ENCODE measurements at places on chromosomes 4 and X. TPM values are rescaled to one million over a fixed set of nuclear protein-coding genes. Genes with fewer than 3 reads are reported as not detected.

The CXCL11 gene
- total RNA-seq: 0.19 TPM

The NXF2B gene
- total RNA-seq: not detected

The CYTL1 gene
- total RNA-seq: not detected

The FGF5 gene
- total RNA-seq: 0.25 TPM

The PLK4 gene
- 11.0 TPM for total RNA-seq

The MECP2 gene
- total RNA-seq: 17.6 TPM

The SSX4B gene
- not detected for total RNA-seq

The SCOC gene
- 36.7 TPM for total RNA-seq

The ADH1B gene
- not detected for total RNA-seq

The KANTR gene
- 1.2 TPM for total RNA-seq

The ZNF711 gene
- total RNA-seq: 0.74 TPM

The PRKG2 gene
- 0.85 TPM for total RNA-seq

The SH3D19 gene
- total RNA-seq: 24.4 TPM

The RHOXF2 gene
- not detected for total RNA-seq

The TBC1D8B gene
- 1.3 TPM for total RNA-seq

The ATP2B3 gene
- 0.07 TPM for total RNA-seq

The NUDT10 gene
- total RNA-seq: 0.98 TPM

The RBM47 gene
- total RNA-seq: 24.1 TPM

The SLC25A5 gene
- 725 TPM for total RNA-seq

The CORIN gene
- not detected for total RNA-seq

The MID1 gene
- 39.0 TPM for total RNA-seq

The COL4A6 gene
- 16.2 TPM for total RNA-seq

The MAGEC1 gene
- 0.09 TPM for total RNA-seq

The FSTL5 gene
- not detected for total RNA-seq

The FBXL5 gene
- total RNA-seq: 29.4 TPM

The ARSJ gene
- 7.2 TPM for total RNA-seq

The CD38 gene
- total RNA-seq: 15.9 TPM

The PNMA6F gene
- not detected for total RNA-seq

The C4orf54 gene
- total RNA-seq: not detected

The TMEM144 gene
- total RNA-seq: 3.4 TPM

The IL15 gene
- total RNA-seq: 10.6 TPM

The CDKL5 gene
- 2.3 TPM for total RNA-seq

The IL13RA2 gene
- total RNA-seq: 0.27 TPM

The CDKL2 gene
- total RNA-seq: 0.42 TPM

The DCX gene
- not detected for total RNA-seq

The NEUROG2 gene
- not detected for total RNA-seq

The TCP11X2 gene
- total RNA-seq: not detected

The KCTD8 gene
- not detected for total RNA-seq

The MAGEC3 gene
- not detected for total RNA-seq

The TLL1 gene
- total RNA-seq: 0.38 TPM

The MFAP3L gene
- total RNA-seq: 5.3 TPM

The NAT8L gene
- 10.0 TPM for total RNA-seq
